ENCODE measurements at places on chromosomes 2 and 18. TPM values are rescaled to one million over a fixed set of nuclear protein-coding genes. Genes with fewer than 3 reads are reported as not detected.

- no peak for DNase-seq
Measured at GRCh38 chr2:187842978-187843847, 289.0 kb upstream of the TFPI start.

DNA sequence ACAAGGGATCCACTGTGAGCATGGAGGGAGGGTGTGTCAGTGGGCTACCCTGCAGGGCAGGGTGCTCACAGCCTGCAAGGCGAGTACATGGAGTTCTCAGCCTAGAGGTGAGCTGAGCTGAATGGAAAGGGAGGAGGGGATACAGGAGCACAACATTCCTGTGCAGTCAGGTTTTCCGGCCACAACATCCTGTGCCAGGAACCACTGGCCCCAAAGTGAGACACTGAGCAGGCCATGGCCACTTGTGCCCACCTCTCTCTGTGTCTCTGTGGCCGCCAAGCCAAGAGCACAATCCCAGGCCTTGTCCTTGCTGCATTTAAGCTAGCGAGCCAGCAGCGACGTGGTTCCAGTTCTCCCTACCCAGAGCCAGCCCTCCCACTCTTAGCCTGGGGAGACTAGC lies 6.1 kb downstream of the DOK1 start:
- DNase-seq, result no peak

GRCh38 chr2:150601280-150602038 lies 114.0 kb upstream of the RND3 start:
- DNase-seq, result no peak

DNA sequence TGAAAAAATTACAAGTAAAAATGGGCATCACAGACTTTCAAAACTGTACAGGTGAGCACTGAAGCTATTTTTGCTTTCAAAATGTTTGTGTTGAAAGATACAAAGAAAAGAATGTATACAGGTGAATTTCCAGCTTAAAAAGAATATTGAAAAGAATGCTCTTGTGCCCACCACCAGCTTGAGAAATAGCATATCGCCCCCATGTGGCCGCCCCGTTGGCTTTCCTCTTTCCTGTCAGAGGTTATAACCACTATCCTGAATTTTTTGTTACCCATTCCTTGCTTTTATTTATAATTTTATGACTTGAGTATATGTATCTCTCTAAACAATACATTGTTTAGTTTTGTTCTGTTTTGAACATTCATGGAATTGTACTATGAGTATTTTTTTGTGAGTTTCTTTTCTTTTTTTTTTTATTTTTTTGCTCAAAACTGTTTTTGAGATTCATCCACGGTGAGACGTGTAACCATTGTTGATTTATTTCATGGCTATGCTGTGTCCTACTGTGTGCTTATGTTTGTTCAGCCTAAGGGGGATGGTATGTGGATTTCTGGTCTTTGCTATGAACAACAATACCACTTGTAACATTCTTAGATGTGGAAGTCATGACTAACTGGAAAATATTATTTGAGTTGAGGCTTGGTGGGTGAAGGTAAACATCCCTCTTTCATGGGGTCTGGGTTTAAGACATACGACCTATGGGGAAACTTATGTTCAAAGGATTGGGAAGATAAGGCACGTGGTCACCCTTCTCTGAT lies 11.6 kb downstream of the TRPM8 start:
- DNase-seq, result no peak

Gene HSBP1L1
- total RNA-seq, result 18.8 TPM

- no peak for DNase-seq
Measured at GRCh38 chr2:218382785-218383184, 712 bp downstream of the SLC11A1 start.

- no peak for DNase-seq
Measured at GRCh38 chr2:71423817-71424420, 29.4 kb upstream of the DYSF start.

DNA sequence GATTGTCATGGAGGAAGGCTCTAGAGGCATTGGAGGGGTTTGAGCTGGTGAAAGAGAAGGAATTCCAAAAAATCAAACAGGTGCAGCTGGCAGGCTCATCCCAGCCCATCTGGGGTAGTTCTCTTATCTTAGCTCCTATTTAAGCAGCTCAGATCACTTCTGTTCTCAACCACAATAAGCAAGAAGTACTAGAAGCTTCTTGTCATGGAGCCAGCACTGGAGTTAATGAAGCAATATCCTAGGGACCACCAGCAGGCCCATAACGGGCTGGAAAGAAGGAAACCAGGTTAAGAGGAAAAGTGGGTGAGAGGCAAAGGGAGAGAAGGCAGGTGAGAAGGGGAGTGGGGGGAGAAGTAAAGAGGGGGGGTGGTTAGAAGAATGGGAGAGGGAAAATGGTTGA lies 100.7 kb upstream of the ZFP36L2 start:
- DNase-seq, result no peak

GRCh38 chr2:39050109-39050508 lies 70.7 kb downstream of the SOS1 start:
- DNase-seq, result no peak
